ENCODE measurements at places on chromosomes 3 and 15. TPM values are rescaled to one million over a fixed set of nuclear protein-coding genes. Genes with fewer than 3 reads are reported as not detected.

Gene CPNE9
- total RNA-seq: not detected

DNA sequence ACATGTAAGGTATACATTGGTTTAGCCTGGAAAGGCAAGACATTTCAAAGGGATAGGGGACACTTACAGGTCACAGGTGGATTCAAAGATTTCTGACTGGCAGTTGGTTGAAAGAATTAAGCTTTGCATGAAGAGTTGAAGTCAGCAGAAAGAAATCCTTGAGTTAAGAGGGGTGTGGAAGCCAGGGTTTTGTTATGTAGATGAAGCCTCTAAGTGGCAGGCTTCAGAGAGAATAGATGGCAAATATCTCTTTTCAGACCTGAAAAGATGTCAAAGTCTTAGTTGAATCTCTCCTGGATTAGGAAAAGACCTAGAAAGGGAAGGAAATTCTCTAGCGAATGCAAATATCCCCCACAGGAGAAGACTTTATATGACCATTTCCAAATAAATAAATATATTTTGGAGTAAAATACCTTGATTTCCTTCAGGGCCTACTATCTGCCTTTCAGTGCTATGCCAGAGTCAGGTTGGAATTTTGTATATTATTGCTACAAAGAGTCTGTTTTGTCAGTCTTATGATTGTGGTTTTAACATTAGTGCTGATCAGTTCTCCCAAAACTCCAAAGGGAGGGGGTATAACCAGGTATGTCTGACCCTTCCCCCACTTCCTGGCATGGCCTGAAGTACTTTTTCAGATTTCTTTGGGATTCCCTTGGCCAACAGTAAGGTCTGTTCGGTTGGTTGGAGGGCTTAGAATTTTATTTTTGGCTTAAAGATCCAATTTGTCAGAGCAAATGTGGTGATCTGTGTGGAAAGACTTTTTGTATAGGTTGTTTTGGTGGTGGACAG is 286.4 kb downstream of the LRTM1 start:
- no peaks in the 10 kb centered on the region for H3K27me3 ChIP-seq
- peak overlapping the region; percentile 32 for H3K27ac ChIP-seq
- H3K4me3 ChIP-seq: no peak overlapping the region
- DNase-seq: no peak
- peaks cover 5% of the 10 kb centered on the region for H3K4me1 ChIP-seq
- H3K36me3 ChIP-seq: no peaks in the 10 kb centered on the region

DNA sequence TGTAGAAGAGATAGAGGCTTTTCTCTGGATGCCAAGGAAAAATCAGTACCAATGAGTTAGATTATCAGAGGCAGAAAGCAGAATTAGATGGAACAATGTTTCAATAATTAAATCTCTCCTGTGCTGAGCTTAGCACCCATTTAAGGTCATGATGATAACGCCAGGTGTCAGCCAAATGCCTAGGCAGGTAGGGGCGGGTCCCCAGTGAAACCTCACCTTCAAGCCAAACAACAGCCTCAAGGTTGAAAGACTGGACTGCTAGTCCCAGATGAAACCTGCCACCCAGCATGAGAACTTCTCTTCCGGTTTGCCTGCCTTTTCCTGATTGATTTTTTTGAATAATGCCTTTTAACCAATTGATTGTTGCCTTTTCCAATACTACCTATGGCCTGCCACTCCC is 363.0 kb downstream of the PLOD2 start:
- no peaks in the 10 kb centered on the region for H3K27me3 ChIP-seq
- H3K36me3 ChIP-seq: no peaks in the 10 kb centered on the region
- H3K27ac ChIP-seq: no peak overlapping the region
- H3K4me1 ChIP-seq: no peaks in the 10 kb centered on the region

DNA sequence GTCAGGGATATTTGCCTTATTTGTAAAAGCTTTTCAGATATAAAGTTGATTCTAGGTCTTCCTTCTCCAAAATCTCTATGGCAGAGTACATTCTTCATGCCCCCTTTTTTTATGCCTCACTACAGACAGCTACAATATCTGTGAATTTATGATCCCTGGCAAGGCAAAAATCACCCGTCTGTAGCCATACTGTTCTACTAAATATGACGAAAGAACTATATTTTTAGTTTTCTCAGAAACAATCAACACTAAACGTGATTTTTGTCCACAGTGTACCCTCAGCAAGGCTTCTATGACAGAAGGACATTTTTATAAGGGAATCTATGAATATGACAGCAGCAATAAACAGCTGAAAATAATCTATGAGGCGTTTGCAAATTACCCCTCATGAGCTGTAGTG is 12.7 kb downstream of the LRTM1 start:
- no peak overlapping the region for H3K4me3 ChIP-seq
- no peaks in the 10 kb centered on the region for H3K36me3 ChIP-seq
- no peaks in the 10 kb centered on the region for H3K27me3 ChIP-seq

- H3K4me1 ChIP-seq: no peaks in the 10 kb centered on the region
- H3K27ac ChIP-seq: no peak overlapping the region
- H3K27me3 ChIP-seq: no peaks in the 10 kb centered on the region
- H3K36me3 ChIP-seq: no peaks in the 10 kb centered on the region
These were observed 26.3 kb downstream of the ALS2CL start for GRCh38 chr3:46667061-46667621.

DNA sequence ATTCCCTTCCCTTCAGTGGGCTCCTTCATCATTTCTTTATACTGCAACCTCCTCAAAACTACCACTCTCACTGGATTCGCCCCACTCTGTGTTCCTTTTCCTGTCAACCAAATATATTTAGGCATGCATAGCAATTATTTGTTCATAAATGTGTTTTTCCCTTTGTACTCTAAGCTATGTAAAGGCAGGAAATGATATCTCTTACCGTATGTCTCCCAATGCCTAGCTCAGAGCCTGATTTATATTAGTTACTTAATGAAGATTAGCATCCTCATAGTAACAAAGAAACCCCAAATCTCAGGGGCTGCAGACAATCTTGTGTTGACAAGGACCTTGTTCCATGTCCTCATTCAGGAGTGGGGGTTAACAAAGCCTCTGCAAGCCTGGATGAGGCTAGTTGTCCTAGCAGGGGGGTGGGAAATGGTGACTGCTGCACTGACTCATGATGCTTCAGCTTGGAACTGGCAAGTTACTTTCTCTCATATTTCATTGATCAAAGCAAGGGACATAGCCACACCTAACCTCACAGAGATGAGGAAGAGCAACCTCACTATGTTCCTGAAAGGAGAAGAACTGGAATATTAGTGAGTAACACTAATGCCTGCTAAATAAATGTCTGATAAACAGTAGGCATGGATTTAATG is 15.2 kb downstream of the PHLDB2 start:
- H3K4me1 ChIP-seq: no peaks in the 10 kb centered on the region
- DNase-seq: no peak
- H3K4me3 ChIP-seq: no peak overlapping the region

- no peak for DNase-seq
- H3K27me3 ChIP-seq: no peaks in the 10 kb centered on the region
- no peaks in the 10 kb centered on the region for H3K4me1 ChIP-seq
- no peaks in the 10 kb centered on the region for H3K36me3 ChIP-seq
- H3K27ac ChIP-seq: no peak overlapping the region
These were observed 9.7 kb upstream of the PTPN23 start for GRCh38 chr3:47370887-47371697.

GRCh38 chr15:40182358-40183029 is 21.6 kb downstream of the BUB1B start:
- H3K4me3 ChIP-seq: no peak overlapping the region
- no peaks in the 10 kb centered on the region for H3K4me1 ChIP-seq
- no peak for DNase-seq
- H3K27me3 ChIP-seq: no peaks in the 10 kb centered on the region

Gene LRRFIP2
- total RNA-seq: 65.9 TPM

- H3K27ac ChIP-seq: no peak overlapping the region
- H3K4me1 ChIP-seq: peaks cover 2% of the 10 kb centered on the region
- H3K27me3 ChIP-seq: no peaks in the 10 kb centered on the region
- H3K36me3 ChIP-seq: no peaks in the 10 kb centered on the region
These were observed 1.3 kb downstream of the MYRIP start for GRCh38 chr3:39810647-39811161.

- no peak overlapping the region for H3K4me3 ChIP-seq
- no peaks in the 10 kb centered on the region for H3K36me3 ChIP-seq
- no peaks in the 10 kb centered on the region for H3K4me1 ChIP-seq
- DNase-seq: no peak
These were observed 8.8 kb downstream of the ANKUB1 start for GRCh38 chr3:149783576-149783975.

- H3K4me3 ChIP-seq: no peak overlapping the region
- H3K4me1 ChIP-seq: no peaks in the 10 kb centered on the region
- no peaks in the 10 kb centered on the region for H3K36me3 ChIP-seq
- DNase-seq: no peak
These were observed 237.2 kb downstream of the ATP8B4 start for GRCh38 chr15:49881866-49882265.

GRCh38 chr15:45174069-45174468 is 13.7 kb downstream of the SHF start:
- no peaks in the 10 kb centered on the region for H3K36me3 ChIP-seq
- no peaks in the 10 kb centered on the region for H3K27me3 ChIP-seq
- H3K4me1 ChIP-seq: no peaks in the 10 kb centered on the region
- no peak overlapping the region for H3K4me3 ChIP-seq

DNA sequence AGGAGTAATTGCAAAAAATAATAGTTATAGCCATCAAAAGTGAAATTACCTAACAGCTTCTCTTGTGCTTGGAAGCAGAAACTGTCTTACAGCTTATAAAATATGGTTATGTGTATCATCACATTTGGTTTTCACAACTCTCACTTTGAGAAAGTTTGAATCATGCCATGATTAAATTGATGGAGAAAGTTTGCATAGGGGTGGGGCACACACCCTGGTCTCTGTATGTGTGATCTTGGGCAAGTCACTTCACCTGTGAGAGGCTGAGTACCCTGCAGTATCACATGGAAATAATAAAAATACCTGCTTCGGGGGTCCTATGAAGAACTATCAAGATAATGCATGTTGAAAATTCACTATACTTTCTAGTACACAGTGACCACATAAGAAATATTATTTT is 471.4 kb downstream of the RAP2B start:
- H3K27me3 ChIP-seq: no peaks in the 10 kb centered on the region
- DNase-seq: no peak
- H3K36me3 ChIP-seq: no peaks in the 10 kb centered on the region
- H3K27ac ChIP-seq: no peak overlapping the region

DNA sequence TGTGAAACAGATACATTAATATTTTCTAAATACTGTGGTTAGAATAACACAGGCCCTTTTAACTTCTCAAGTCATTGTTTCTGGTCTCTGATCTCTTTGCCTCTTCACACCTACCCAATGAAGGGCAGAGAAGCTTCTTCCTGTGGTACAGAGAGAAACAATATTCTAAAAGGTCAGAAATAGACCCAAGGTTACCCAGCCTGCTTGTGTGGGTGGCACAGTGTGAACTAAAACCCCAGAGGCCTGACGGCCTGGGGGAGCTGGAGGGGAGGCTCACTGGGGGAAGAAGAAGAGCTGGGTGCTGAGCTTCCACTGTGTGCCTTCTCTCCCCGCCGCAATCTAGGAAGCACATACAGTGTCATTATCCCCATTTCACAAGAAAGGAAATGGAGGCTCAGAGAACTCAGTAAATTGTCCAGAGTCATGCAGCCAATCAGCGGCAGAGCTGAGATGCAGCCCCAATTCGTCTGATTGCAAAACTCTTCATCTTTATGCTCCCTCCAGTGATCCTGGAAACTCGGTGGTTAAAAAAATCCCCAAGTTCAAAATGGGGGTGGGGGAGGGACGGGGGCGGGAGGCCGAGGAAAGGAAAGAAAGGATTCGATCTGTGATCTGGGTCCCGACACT is 64.1 kb upstream of the HEG1 start:
- no peaks in the 10 kb centered on the region for H3K27me3 ChIP-seq
- H3K4me1 ChIP-seq: peaks cover 10% of the 10 kb centered on the region
- H3K4me3 ChIP-seq: no peak overlapping the region

DNA sequence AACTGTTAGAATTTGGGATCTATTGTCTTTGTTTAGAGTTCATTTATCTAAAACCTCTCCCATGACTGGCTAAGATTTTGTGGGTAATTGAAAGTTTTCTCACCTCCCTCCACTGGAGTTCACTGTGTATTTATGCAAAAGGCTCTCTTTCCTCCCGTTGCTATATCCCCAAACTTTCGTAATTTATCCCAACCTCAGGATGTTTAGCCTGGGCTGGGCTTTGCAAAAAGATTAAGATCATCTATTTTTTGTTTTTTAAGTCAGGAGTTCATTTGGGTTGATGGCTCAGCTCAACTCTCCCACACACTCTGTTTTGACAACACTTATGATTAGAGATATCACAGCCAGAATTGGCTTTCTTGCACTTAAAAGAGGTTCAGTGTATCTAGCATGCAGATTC is 27.0 kb downstream of the SUCNR1 start:
- no peaks in the 10 kb centered on the region for H3K36me3 ChIP-seq
- no peak overlapping the region for H3K27ac ChIP-seq

- H3K27me3 ChIP-seq: no peaks in the 10 kb centered on the region
- no peak overlapping the region for H3K4me3 ChIP-seq
These were observed 939.4 kb downstream of the MCTP2 start for GRCh38 chr15:95170561-95171380.

Gene CLSTN2
- total RNA-seq: 15.5 TPM

GRCh38 chr15:79798311-79798710 is 98.5 kb downstream of the MTHFS start:
- H3K27ac ChIP-seq: no peak overlapping the region
- H3K27me3 ChIP-seq: no peaks in the 10 kb centered on the region
- no peaks in the 10 kb centered on the region for H3K36me3 ChIP-seq
- no peak overlapping the region for H3K4me3 ChIP-seq

DNA sequence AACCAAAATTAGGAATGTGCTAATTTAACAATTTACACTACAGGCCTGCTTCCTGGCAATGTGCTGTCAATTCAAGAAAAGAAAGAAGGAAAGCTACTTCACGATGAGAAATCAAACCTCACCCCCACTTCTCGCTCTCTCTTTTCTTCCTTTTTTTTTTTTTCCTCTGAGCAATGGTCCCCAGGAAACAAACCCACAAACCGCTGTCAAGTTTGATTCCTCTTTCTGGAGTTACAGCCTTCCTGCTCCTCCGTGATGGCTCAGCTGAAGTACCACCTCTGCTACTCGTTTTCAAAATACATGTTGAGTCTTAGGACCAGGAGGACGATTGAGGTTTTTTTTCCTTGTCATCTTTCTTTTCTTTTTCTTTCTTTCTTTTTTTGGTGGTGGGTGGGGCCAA is 3.4 kb upstream of the TRIM71 start:
- H3K36me3 ChIP-seq: no peaks in the 10 kb centered on the region
- peaks cover 4% of the 10 kb centered on the region for H3K27me3 ChIP-seq
- no peak for DNase-seq

DNA sequence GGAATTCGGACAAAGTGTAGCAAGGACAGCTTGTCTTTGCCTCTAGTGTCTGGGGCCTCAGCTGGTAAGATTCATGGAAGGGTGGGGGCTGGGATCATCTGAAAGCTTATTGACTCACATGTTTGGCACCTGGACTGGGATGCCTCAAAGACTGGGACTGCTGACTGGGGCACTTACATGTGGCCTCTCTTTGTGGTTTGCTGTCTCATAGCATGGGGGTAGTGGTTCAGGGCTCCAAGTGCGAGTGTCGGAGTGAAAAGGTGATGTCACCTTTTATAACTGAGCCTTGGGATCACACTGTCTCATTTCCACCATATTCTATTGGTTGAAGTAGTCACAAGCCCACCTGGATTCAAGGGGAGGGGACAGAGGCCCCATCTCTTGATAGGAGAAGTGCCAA is 6.8 kb downstream of the MFSD1 start:
- no peaks in the 10 kb centered on the region for H3K27me3 ChIP-seq
- peaks cover 3% of the 10 kb centered on the region for H3K4me1 ChIP-seq
- no peaks in the 10 kb centered on the region for H3K36me3 ChIP-seq
- H3K4me3 ChIP-seq: no peak overlapping the region
- H3K27ac ChIP-seq: no peak overlapping the region

Gene LIPC
- total RNA-seq: 0.80 TPM

GRCh38 chr3:101950510-101950909 is 101.2 kb downstream of the NFKBIZ start:
- no peaks in the 10 kb centered on the region for H3K4me1 ChIP-seq
- no peaks in the 10 kb centered on the region for H3K27me3 ChIP-seq
- H3K36me3 ChIP-seq: no peaks in the 10 kb centered on the region
- H3K4me3 ChIP-seq: no peak overlapping the region
- no peak for DNase-seq
